ENCODE measurements at places on chromosomes 11 and 22. TPM values are rescaled to one million over a fixed set of nuclear protein-coding genes. Genes with fewer than 3 reads are reported as not detected.
A peak's percentile ranks its signal among the peaks of the same experiment; 100 is the strongest.

Gene OR5P2
- total RNA-seq = not detected

Gene APOA5
- not detected for total RNA-seq

Gene HTR3A
- total RNA-seq = not detected

Gene PDE2A
- total RNA-seq = 0.25 TPM

Gene OR2AG2
- 0.25 TPM for total RNA-seq

Gene NTM
- total RNA-seq = 25.9 TPM

Gene B3GAT3
- total RNA-seq = 35.6 TPM

Gene RTN4RL2
- total RNA-seq = 0.32 TPM

DNA sequence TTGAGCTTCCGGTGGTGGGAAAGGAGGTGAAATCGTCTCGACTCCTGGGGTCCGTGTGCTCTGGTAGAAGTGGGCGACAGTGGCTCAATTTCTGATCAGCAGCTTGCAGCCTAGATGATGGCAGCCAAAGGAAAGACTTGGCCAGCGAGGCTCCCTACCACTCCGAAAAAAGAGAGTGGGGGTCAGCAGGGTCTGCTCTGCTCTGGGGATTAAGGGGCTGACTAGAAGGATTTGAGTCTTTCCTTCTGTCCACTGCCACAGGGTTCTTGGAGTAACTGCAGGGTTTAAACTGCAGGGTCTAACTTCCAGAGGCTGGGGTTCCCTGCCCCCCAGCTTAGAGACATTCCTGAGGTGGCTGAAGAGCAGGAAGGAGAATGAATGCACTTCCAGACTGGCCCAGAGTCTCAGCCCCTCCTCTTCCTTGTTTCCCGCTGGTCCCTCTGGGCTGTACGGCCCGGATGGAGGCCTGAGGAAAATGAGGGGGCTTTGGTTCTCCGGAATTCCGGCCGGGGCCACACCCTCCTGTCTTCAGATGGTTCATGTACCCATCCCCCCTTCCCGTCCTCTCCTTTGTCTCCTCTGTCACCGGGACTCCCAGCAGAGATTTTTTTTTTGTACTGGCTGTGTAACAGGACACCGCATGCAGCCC, 907 bp downstream of the SERPINH1 start:
- no peaks in the 10 kb centered on the region for H3K27me3 ChIP-seq
- H3K4me1 ChIP-seq = peaks cover 70% of the 10 kb centered on the region
- peak overlapping the region; percentile 87 for H3K4me3 ChIP-seq
- DNase-seq = peak; percentile 83
- peaks cover 12% of the 10 kb centered on the region for H3K36me3 ChIP-seq

DNA sequence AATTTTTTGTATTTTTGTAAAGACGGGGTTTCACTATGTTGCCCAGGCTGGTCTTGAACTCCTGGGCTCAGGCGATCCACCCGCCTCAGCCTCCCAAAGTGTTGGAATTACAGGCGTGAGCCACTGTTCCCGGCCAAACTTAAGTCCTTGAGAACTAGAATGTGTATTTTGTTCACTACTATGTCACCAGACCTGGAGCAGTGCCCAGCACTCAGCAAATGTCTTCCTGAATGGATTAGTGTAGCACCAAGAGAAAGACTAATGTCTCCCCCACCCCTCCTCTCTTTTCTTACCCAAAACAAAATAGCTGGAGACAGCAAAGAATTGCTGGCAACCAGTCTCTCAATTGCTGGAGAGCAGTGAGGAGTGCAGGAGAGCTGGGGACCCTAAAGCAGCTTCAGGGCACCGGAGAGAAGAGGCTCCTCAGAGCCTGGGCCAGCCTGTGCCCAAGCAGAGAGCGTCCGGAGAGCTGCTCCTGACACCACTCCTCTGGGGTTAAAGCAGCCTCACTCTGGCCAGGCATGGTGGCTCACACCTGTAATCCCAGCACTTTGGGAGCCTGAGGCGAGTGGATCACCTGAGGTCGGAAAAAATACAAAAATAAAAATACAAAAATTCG, 14.9 kb downstream of the SLC25A18 start:
- no peak overlapping the region for H3K4me3 ChIP-seq
- H3K27ac ChIP-seq = no peak overlapping the region
- no peaks in the 10 kb centered on the region for H3K27me3 ChIP-seq
- DNase-seq = peak; percentile 70

GRCh38 chr11:20275987-20276965, 87.2 kb upstream of the HTATIP2 start:
- H3K27me3 ChIP-seq = peaks cover 35% of the 10 kb centered on the region
- no peak overlapping the region for H3K27ac ChIP-seq
- DNase-seq = no peak
- no peaks in the 10 kb centered on the region for H3K4me1 ChIP-seq

DNA sequence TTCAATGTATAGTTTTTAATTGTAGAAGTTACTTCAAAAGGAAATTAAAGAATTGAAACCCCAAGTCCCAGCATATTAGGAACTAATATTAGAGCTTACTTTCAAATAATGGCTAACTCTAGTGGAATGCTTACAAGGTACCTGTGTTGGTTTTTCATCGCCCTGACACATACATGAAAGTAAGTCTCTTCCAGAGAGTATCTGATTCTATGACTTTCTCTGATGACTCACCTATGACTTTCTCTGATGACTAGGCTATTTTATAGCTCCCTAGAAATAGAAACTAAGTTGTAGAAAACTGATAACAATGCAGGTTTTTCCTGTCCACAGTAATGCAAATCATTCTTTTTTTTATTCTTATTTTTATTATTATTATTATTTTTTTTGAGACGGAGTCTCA, 33.6 kb upstream of the MMP7 start:
- H3K36me3 ChIP-seq = no peaks in the 10 kb centered on the region
- peaks cover 13% of the 10 kb centered on the region for H3K4me1 ChIP-seq
- no peak overlapping the region for H3K27ac ChIP-seq
- no peak overlapping the region for H3K4me3 ChIP-seq

- no peaks in the 10 kb centered on the region for H3K27me3 ChIP-seq
- no peaks in the 10 kb centered on the region for H3K36me3 ChIP-seq
- H3K27ac ChIP-seq = peak overlapping the region; percentile 74
- DNase-seq = no peak
Measured at GRCh38 chr11:57335023-57335342, 709 bp downstream of the SSRP1 start.

- no peaks in the 10 kb centered on the region for H3K36me3 ChIP-seq
- peaks cover 96% of the 10 kb centered on the region for H3K4me1 ChIP-seq
- H3K27me3 ChIP-seq = no peaks in the 10 kb centered on the region
- DNase-seq = peak; percentile 87
- H3K27ac ChIP-seq = peak overlapping the region; percentile 99
- H3K4me3 ChIP-seq = peak overlapping the region; percentile 66
Measured at GRCh38 chr11:96309016-96309642, 33.9 kb downstream of the MAML2 start.

- no peaks in the 10 kb centered on the region for H3K4me1 ChIP-seq
- no peak overlapping the region for H3K4me3 ChIP-seq
- H3K36me3 ChIP-seq = no peaks in the 10 kb centered on the region
Measured at GRCh38 chr11:2586087-2586792, 113.6 kb downstream of the KCNQ1OT1 start.

- no peaks in the 10 kb centered on the region for H3K36me3 ChIP-seq
- peaks cover 10% of the 10 kb centered on the region for H3K27me3 ChIP-seq
- H3K27ac ChIP-seq = no peak overlapping the region
- no peak overlapping the region for H3K4me3 ChIP-seq
Measured at GRCh38 chr11:115324581-115325432, 179.4 kb downstream of the CADM1 start.

GRCh38 chr11:73716153-73717056, 44.5 kb downstream of the RAB6A start:
- H3K27me3 ChIP-seq = no peaks in the 10 kb centered on the region
- no peaks in the 10 kb centered on the region for H3K4me1 ChIP-seq
- H3K36me3 ChIP-seq = peaks cover 58% of the 10 kb centered on the region
- H3K27ac ChIP-seq = no peak overlapping the region
- H3K4me3 ChIP-seq = no peak overlapping the region

DNA sequence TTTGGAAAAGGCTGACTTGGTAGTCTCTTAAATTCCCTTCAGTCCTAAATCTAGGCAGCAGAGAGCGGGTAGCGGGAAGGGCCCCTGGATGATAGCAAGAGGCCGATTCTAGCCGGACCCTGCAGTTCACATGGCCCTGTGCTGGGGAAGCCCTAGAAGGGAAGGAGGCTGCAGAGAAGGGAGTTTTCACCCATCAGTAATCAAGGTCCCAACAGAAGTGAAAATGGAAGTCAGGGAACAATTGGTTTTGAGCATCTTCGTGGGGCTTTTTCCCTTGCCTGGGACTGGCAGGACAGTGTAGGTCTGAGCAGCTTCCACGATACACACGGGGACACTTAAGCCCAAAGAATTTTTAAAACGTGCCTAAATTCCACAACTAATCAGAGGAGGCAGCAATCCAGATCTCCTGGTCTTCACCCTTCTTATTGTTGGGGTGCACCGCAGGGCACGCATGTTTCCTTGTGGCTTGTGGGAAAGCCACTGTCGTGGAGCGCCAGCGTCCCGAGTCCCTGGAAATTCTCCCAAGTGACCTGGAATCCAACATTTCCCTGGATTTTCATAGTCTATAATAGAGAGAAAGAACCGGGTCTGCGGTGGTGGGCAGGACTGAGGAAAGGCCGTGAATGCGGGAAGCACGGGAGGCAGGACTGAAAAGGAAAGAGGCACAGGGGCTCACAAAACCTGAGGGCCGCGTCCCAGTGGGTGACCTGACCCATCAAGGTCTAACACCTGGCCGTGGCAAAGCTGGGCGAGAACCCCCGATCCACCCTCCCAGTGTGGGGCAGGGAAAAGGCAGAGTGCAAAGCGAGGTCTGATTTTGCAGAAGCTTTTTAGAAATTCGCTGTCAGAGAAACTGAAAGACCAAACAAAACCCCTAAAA, 846 bp upstream of the OAF start:
- no peaks in the 10 kb centered on the region for H3K27me3 ChIP-seq
- peak; percentile 46 for DNase-seq
- peak overlapping the region; percentile 88 for H3K4me3 ChIP-seq
- peaks cover 42% of the 10 kb centered on the region for H3K4me1 ChIP-seq
- H3K27ac ChIP-seq = peak overlapping the region; percentile 90
- no peaks in the 10 kb centered on the region for H3K36me3 ChIP-seq

DNA sequence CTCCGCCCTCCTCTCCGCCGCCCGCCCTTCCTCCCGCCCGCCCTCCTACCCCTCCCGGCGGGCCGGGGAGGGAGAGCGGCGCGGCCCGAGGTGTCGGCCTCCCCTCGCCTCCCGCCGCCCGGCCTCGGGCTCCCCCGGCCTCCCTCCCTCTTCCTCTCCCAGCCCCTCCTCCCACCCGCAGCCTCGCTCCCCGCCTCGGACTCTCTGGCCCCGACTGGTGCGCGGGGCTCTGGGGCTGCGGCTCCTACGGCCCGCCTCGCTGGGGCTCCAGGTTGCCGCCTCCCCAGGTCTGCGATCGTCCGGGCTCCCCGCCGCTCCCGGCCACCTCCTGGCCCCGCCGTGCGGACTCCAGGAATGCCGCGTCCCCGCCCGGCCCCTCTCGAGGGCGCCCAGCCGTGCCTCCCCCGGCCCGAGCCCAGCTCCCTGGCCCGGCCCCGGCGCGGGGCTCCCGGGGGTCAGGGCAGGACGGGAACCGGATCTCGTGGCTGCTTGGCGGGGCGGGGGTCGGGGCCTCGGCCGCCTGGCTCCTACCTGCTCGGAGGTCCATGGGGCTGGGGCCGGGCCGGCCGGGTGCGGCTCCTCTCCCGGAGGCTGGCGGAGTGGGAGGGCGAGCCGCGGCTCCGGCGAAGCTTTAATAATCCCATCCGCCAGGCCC, at the start of gene CLCF1:
Gene CLCF1, minus strand, starts transcription at position 606 of the 655 bp plus-strand sequence. Its CDS starts 59 bp downstream, at position 547.
- H3K4me1 ChIP-seq = peaks cover 48% of the 10 kb centered on the region
- H3K36me3 ChIP-seq = 0 out of 2 replicates have a peak, but pooled peaks cover 5% of the 10 kb centered on the region
- peak within 1 kb of the TSS; percentile 98 for H3K27ac ChIP-seq
- H3K4me3 ChIP-seq = peak within 1 kb of the TSS; percentile 81

DNA sequence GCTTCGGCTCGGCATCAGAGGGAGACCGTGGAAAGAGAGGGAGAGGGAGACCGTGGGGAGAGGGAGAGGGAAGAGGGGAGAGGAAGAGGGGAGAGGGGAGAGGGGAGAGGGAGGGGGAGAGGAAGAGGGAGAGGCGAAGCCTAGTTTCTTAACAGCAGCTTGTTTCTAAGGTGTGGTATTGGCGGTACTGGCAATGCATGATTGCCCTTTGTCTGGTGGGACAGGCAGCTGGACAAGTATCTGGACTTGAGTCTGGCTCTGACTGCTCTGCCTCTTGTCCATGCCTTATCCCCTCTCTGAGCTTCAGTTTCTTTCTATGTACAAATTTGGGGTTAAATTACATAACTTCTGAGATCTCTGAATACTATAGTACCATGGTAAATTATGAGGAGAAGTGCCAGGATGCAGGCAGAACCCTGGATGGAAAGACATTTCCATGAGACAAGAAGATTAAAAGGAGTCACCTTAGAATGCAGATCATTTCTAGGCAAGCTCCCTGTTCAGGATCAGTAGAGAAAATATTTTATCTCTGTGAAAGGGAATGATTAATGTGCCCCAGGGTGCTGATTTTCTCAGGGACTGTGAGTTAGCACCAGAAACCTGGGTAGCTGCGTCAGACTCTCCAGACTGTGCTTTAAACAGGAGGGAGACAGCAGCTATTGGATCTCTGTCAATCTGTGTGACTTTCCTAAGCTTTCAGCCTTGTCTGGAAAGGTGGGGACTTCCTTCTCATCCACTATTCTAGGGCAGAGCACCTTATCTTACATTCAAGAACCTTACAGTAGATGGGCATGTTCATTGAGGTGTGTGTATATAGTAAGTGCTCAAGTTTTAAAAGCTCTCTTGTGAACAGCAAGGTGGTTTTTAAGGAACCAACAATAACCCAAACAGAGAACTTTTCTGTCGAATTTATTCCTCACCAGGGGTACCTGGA, 31.9 kb upstream of the CCDC90B start:
- no peaks in the 10 kb centered on the region for H3K4me1 ChIP-seq
- no peak overlapping the region for H3K27ac ChIP-seq
- H3K27me3 ChIP-seq = peaks cover 2% of the 10 kb centered on the region

DNA sequence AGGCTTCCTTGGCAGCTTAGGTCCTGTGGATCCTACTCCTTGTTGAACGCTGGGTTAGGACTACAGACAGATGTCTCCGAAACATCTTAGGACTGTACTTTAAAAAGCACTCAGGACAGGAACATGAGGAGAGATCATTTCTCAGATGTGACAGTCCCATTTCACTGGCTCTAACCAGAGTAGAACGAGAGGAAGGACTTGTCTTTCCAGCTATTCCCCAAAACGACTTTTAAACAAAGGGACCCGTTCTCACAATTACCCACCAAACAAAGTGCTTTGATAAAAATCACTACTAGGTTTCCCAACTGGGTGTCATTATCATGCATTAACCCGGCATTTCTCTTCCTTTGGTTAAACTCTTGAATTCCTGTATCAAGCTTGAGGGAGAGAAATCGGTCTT, 84.7 kb upstream of the BARX2 start:
- H3K4me3 ChIP-seq = no peak overlapping the region
- no peaks in the 10 kb centered on the region for H3K4me1 ChIP-seq
- H3K27ac ChIP-seq = no peak overlapping the region
- no peaks in the 10 kb centered on the region for H3K36me3 ChIP-seq
- H3K27me3 ChIP-seq = 0 out of 2 replicates have a peak, but pooled peaks cover 22% of the 10 kb centered on the region

- H3K4me3 ChIP-seq = no peak overlapping the region
- peaks cover 84% of the 10 kb centered on the region for H3K4me1 ChIP-seq
- no peaks in the 10 kb centered on the region for H3K36me3 ChIP-seq
- DNase-seq = no peak
Measured at GRCh38 chr11:12687740-12688139, 13.5 kb downstream of the TEAD1 start.

GRCh38 chr11:19228968-19229367, 11.8 kb downstream of the E2F8 start:
- no peaks in the 10 kb centered on the region for H3K27me3 ChIP-seq
- H3K4me3 ChIP-seq = no peak overlapping the region
- H3K27ac ChIP-seq = no peak overlapping the region
- peaks cover 14% of the 10 kb centered on the region for H3K4me1 ChIP-seq
- H3K36me3 ChIP-seq = no peaks in the 10 kb centered on the region

Measured in GM23248 (cell line).